Keratinocyte (primary cell): ENCODE measurements at places on chromosomes 2 and 18. TPM values are rescaled to one million over a fixed set of nuclear protein-coding genes. Genes with fewer than 3 reads are reported as not detected.

The SP140 gene
- 0.95 to 1.2 TPM (median 0.95 TPM) in 3 replicates for polyA plus RNA-seq

The EPB41L5 gene
- polyA plus RNA-seq, result 13.3 to 17.8 TPM (median 15.6 TPM) in 3 replicates

The MYO3B gene
- 3.1 to 7.6 TPM (median 4.4 TPM) in 3 replicates for polyA plus RNA-seq

The TGFA gene
- 26.6 to 71.8 TPM (median 51.7 TPM) in 3 replicates for polyA plus RNA-seq

The REG1A gene
- polyA plus RNA-seq, result not detected in 3 replicates

The CCDC141 gene
- not detected in 3 replicates for polyA plus RNA-seq

The FAM124B gene
- polyA plus RNA-seq, result 0.03 to 0.04 TPM (median 0.03 TPM) in 3 replicates

DNA sequence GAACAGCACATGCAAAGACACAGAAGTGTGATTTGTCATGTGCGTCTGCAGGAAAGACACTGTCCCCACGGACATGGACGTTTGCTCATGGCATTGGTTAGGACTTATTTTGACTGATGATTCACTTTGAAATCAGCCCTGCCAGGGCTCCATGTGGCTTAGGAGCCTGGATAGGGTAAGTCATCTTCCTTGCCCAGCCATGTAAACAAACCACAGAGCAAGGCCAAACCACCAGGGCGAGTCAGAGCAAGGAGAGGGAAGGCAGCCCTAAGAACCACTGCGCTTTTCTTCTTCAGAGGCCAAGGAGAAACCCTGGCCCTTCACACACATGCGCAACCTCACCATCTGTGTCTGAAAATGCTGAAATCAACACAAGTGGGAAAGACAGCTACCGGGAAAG is 88.8 kb downstream of the GFPT1 start:
- no peak overlapping the region for H3K4me3 ChIP-seq
- H3K36me3 ChIP-seq, result no peaks in the 10 kb centered on the region
- H3K27me3 ChIP-seq, result peaks cover 3% of the 10 kb centered on the region
- no peak overlapping the region for H3K27ac ChIP-seq
- peaks cover 13% of the 10 kb centered on the region for H3K4me1 ChIP-seq

DNA sequence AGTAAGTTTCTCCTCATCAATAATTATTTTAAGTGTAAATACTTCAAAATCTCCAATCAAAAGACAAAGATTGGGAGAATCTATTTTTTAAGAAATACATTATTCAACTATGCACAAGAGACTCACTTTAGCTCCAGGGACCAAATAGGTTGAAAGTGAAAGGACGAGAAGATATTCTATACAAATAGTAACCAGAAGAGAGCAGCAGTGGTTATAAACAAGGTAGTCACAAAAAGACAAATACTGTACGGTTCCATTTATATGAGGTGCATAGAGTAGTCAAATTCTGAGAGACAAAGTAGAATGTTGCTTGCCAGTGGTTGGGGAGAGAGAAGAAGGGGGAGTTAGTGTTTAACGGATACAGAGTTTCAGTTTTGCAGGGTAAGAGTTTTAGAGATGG is 69.8 kb downstream of the POU3F3 start:
- H3K4me3 ChIP-seq, result no peak overlapping the region
- no peaks in the 10 kb centered on the region for H3K27me3 ChIP-seq
- no peaks in the 10 kb centered on the region for H3K4me1 ChIP-seq

DNA sequence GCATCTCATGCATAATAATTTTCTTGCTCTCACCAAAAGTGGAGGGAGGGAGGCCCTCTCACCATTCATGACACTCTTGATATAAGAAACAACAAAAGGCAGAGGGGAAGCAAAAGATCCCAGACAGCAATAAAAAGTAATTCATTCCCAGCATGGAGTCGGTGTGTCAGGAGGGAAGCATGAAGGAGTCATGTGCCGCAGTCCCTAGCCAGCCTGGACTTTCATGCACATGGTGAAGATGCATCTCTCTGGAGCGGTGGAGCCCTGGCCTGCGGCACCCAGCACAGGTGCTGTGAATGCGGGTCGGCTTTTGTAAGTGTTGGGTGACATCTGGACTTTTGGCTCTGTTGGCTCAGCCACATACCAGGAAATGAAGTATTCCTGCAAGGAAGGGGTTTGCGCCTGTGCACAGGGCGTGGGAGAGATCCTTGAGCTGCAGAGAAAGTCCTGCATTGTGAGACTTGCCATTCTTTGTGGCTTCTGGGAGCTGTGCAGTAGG is 119.4 kb downstream of the COPS8 start:
- no peak overlapping the region for H3K4me3 ChIP-seq
- peaks cover 22% of the 10 kb centered on the region for H3K27me3 ChIP-seq
- DNase-seq, result no peak
- H3K4me1 ChIP-seq, result no peaks in the 10 kb centered on the region
- H3K27ac ChIP-seq, result no peak overlapping the region

DNA sequence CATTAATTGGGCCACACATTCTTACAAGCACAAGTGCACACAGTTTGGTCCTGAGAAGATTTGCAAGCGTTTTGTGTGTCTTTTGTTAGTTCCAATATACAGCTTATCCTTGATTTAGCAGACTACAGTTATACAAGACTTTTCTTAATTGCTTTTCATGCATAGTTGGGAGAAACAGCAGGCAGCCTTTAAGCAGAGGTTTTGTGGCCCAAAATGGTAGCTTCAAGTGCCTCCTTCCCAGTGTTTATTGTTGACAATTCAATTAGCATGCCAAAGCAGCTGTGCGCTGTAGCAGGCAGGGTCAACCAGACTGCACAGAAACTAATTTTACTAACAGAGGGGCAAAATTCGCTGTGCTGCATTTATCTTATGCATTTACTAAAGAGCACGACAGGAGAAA is 47.5 kb downstream of the FRZB start:
- no peaks in the 10 kb centered on the region for H3K36me3 ChIP-seq
- DNase-seq, result no peak
- peaks cover 4% of the 10 kb centered on the region for H3K27me3 ChIP-seq

DNA sequence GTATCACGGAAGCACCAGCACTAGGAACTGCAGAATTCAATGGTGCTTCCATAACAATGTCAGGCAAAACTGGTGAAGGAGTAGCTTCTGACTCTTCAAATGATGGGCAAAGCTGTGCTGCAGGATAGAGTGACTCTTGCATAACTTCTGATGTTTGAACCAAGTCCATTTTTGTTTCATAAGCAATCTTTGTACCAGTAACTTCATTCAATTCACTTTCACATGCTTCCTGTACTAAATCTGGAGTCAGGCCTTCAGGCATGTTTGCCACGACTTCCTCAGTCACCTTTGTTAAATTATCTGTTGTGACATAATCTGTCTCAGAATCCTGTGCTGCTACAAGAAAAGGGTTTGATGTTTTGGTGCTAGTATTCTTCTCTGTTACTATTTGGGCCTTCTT is 24.0 kb downstream of the RTN4 start:
- H3K4me3 ChIP-seq, result no peak overlapping the region
- DNase-seq, result no peak
- H3K4me1 ChIP-seq, result peaks cover 44% of the 10 kb centered on the region
- no peaks in the 10 kb centered on the region for H3K27me3 ChIP-seq

- DNase-seq, result no peak
- peaks cover 12% of the 10 kb centered on the region for H3K4me1 ChIP-seq
- peak within 1 kb of the TSS; percentile 90 for H3K4me3 ChIP-seq
- no peaks in the 10 kb centered on the region for H3K27me3 ChIP-seq
- H3K36me3 ChIP-seq, result no peaks in the 10 kb centered on the region
- H3K27ac ChIP-seq, result no peak within 1 kb of the TSS
Observed at GRCh38 chr2:40451918-40452605, at the start of gene SLC8A1. Gene SLC8A1, minus strand, starts transcription at chr2:40452090.

GRCh38 chr2:127575185-127575765 is 39.8 kb downstream of the MYO7B start:
- peaks cover 9% of the 10 kb centered on the region for H3K4me1 ChIP-seq
- no peak for DNase-seq
- H3K36me3 ChIP-seq, result no peaks in the 10 kb centered on the region
- H3K4me3 ChIP-seq, result no peak overlapping the region
- H3K27ac ChIP-seq, result no peak overlapping the region

- H3K27me3 ChIP-seq, result no peaks in the 10 kb centered on the region
- no peak overlapping the region for H3K4me3 ChIP-seq
- H3K27ac ChIP-seq, result no peak overlapping the region
- peaks cover 20% of the 10 kb centered on the region for H3K4me1 ChIP-seq
Observed at GRCh38 chr2:27807476-27807875, 36.0 kb downstream of the MRPL33 start.

- H3K27me3 ChIP-seq, result no peaks in the 10 kb centered on the region
- no peaks in the 10 kb centered on the region for H3K36me3 ChIP-seq
- no peak overlapping the region for H3K4me3 ChIP-seq
- no peaks in the 10 kb centered on the region for H3K4me1 ChIP-seq
- H3K27ac ChIP-seq, result no peak overlapping the region
Observed at GRCh38 chr2:214706986-214707385, 102.5 kb downstream of the BARD1 start.

GRCh38 chr2:138307099-138307498 is 194.5 kb upstream of the SPOPL start:
- no peak overlapping the region for H3K27ac ChIP-seq
- no peak overlapping the region for H3K4me3 ChIP-seq
- no peaks in the 10 kb centered on the region for H3K36me3 ChIP-seq
- DNase-seq, result no peak
- H3K27me3 ChIP-seq, result no peaks in the 10 kb centered on the region

DNA sequence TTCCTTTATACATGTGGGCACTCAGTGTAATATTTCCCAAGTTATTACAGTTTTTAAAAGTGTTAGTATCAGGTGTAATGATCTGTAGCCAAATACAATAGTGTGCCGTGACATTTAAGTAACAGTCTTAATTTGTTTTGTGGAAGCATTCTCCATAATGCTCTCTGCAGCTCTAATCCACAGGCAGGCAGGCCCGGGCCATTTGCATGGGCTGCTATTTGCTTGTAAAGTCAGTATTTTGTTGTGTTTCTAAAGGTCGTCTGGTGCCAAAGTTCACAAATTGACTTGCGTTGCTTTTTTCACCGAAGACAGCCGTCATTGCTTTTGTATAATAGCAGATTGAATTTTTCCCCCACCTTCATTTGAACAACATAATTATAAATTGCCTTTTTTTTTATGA is 153.0 kb downstream of the GBX2 start:
- no peak for DNase-seq
- H3K36me3 ChIP-seq, result no peaks in the 10 kb centered on the region

DNA sequence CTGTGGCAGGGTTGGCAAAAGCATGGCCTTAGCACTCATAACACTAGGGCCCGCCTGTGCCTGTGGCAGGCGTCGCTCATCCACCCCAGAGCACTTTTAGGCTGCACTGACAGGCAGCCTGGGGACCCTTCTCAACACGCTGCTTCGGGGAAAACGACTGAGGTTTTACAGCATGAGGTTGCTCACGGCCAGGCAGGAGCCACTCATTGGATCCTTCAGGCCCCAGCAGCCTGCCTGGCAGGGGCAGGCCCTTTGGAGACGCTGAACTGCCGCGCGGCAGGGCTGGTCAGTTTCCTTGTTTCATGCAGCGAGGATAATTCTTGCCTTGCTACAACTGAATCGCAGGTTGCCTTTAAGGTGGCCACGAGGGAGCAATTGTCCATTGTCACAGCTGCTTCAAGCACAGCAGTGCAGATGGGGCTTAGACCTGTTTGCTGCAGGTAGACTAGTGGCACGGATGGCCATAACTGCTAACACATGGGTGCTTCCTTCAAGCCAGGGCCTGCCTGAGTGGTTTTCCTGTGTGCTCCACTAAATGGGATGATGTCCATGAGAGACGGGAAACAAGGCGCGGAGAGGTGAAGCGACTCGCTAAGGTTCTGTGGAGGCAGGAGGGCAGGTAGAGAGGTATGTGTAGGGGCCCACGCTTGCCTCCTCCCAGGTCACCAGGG is 49.9 kb upstream of the HS6ST1 start:
- no peaks in the 10 kb centered on the region for H3K27me3 ChIP-seq
- H3K36me3 ChIP-seq, result no peaks in the 10 kb centered on the region
- H3K4me3 ChIP-seq, result no peak overlapping the region

DNA sequence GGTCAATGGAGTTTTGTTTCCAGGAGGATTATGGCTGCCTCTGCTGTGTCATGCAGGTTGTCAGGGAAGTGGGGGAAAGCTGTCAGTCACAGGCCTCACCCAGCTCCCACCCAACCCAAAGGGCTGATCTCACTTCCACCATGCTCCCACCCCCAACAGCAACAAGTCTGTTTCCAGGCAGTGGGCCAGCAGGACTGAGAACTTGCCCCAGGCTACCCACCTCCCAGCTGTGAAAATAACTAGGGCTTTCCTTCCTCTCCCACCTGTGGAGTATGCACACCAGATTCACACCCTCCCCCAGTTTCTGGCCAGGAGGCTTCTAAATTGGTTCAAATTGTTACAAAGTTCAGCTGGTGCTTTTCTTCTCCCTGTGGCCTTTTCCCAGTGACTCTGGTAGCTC is 95.6 kb upstream of the ACVR1 start:
- no peak overlapping the region for H3K27ac ChIP-seq
- no peaks in the 10 kb centered on the region for H3K4me1 ChIP-seq
- H3K27me3 ChIP-seq, result no peaks in the 10 kb centered on the region
- no peaks in the 10 kb centered on the region for H3K36me3 ChIP-seq

DNA sequence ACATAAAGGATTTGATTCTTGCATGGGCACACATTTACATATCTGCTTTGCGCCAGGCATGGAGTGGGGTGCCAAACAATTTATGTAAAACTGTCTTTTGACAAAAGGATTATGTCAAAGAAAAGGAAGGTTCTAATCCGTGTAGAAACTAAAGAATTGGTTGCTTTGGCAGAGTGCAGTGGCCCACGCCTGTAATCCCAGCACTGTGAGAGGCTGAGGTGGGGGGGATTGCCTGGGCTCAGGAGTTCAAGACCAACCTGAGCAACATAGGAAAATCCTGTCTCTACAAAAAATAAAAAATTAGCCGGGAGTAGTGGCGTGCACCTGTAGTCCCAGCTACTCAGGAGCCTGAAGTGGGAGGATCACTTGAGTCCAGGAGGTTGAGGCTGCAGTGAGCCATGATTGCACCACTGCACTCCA is 1.1 kb upstream of the MTERF4 start:
- peak overlapping the region; percentile 89 for H3K4me3 ChIP-seq
- peaks cover 9% of the 10 kb centered on the region for H3K36me3 ChIP-seq
- H3K27me3 ChIP-seq, result no peaks in the 10 kb centered on the region

GRCh38 chr2:98561018-98561417 is 47.3 kb downstream of the COA5 start:
- H3K36me3 ChIP-seq, result peaks cover 17% of the 10 kb centered on the region
- no peak overlapping the region for H3K4me3 ChIP-seq
- no peak for DNase-seq
- no peaks in the 10 kb centered on the region for H3K4me1 ChIP-seq
- no peaks in the 10 kb centered on the region for H3K27me3 ChIP-seq
- H3K27ac ChIP-seq, result no peak overlapping the region

GRCh38 chr2:65383541-65384488 is 48.6 kb downstream of the SPRED2 start:
- H3K27ac ChIP-seq, result peak overlapping the region; percentile 92
- no peak for DNase-seq
- H3K4me3 ChIP-seq, result peak overlapping the region; percentile 62
- H3K27me3 ChIP-seq, result no peaks in the 10 kb centered on the region
- peaks cover 87% of the 10 kb centered on the region for H3K4me1 ChIP-seq
- peaks cover 16% of the 10 kb centered on the region for H3K36me3 ChIP-seq

- DNase-seq, result no peak
- no peaks in the 10 kb centered on the region for H3K27me3 ChIP-seq
- no peaks in the 10 kb centered on the region for H3K36me3 ChIP-seq
- no peak overlapping the region for H3K4me3 ChIP-seq
Observed at GRCh38 chr18:42649331-42650035, 466.0 kb downstream of the RIT2 start.
